ENCODE measurements at places on chromosomes 6 and 20.

- DNase-seq: no peak
Observed at GRCh38 chr20:57881466-57882385, 171.9 kb upstream of the PMEPA1 start.

GRCh38 chr6:104653781-104654180, 205.9 kb downstream of the HACE1 start:
- DNase-seq: no peak

- no peak for DNase-seq
Observed at GRCh38 chr6:72683797-72684196, 61.9 kb downstream of the KCNQ5 start.

DNA sequence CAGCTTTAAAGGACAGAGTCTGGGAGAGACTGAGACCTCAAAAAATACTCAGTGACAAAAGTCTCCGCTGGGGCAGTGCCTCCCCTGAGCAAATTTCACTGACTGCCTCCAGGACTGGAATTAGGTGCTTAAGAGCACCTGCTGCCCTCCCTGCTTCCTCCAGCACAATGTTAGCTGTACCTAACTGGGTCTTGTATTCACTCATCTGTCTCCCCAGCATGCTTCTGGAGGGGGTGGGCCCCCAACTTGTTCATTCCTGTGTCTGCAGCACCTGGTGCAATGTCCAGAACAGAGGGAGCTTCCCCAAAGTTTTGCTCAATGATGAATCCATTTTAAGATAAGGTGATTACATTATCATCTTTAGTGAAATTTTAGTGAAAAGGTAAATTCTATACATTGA, 650.7 kb downstream of the KIF16B start:
- DNase-seq: no peak

- no peak for DNase-seq
Observed at GRCh38 chr6:93701526-93701925, 282.2 kb upstream of the EPHA7 start.

- DNase-seq: no peak
Observed at GRCh38 chr6:37940074-37940847, 120.7 kb downstream of the ZFAND3 start.

DNA sequence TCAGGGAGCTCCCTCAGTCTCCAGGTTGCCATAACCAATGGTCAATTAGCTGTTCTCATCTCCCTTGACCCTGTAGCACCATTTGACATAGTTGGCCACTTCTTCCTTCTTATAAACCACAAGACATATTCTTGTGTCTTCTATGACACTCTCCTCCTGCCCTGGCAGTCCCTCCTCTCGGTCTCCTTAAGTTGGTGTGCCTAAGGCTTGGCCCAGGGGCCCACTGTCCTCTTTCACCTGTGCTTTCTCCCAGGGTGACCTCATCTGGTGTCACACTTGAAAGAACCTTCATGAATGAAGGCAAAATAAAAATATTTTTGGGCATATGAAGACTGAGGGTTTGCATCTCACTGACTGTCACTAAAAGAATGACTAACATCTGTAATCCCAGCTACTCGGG, 9.7 kb upstream of the ADGRF5 start:
- DNase-seq: no peak

DNA sequence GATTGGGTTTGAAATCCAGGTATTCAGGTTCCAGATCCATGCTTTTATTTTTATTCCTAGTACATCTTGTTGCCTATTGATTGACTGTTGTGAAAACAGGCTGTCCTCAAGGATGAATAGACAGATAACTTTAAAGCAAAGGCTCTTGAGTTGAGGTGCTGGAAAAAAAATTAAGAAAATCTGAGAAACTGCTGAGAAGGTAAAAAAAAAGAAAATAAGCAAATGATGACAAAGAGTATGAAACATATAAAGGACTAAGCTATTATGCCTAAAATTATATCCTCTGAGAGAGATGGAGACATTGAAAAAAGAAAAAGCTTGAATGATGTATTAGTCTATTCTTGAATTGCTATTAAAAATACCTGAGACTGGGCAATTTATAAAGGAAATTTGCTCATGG, 392.3 kb upstream of the RGS17 start:
- no peak for DNase-seq

DNA sequence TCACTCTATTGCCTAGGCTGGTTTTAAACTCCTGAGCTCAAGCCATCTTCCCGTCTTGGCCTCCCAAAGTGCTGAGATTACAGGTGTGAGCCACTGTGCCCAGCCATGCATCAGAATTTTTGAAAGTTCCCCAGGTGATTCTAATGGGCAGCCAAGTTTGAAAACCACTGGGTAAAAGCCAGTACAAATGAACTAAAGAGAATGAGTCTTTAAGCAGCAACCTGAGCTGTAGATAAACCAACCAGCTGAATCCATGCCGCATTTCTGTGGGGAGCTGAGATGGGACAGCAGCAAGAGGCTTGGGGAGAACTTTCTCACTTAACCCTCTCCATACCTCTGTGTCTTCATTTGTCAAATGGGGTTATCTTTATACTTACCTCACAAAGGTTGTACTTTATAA, 67.5 kb downstream of the VEGFA start:
- DNase-seq: no peak

DNA sequence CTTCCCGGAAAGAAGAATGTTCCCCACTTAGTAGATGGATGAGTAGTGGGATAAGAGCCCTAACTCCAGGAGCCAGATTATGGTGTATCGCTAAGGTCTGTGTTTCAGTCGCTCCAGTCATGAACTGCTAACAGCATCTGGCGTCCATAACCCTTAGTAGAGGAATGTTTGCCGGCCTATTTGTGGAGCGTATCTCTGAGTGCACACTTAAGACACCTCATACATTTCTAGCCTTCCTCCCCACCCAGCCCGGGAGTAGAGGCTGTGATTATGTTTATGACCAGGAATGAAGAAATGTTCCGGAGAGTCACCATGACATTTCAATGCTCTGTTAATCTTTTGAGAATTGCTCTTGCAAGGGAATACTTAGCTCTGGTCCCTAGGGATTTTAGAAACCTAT, 251.1 kb upstream of the SOX4 start:
- no peak for DNase-seq

GRCh38 chr6:28988536-28989311, 16.4 kb downstream of the ZNF311 start:
- peak; percentile 50 for DNase-seq

DNA sequence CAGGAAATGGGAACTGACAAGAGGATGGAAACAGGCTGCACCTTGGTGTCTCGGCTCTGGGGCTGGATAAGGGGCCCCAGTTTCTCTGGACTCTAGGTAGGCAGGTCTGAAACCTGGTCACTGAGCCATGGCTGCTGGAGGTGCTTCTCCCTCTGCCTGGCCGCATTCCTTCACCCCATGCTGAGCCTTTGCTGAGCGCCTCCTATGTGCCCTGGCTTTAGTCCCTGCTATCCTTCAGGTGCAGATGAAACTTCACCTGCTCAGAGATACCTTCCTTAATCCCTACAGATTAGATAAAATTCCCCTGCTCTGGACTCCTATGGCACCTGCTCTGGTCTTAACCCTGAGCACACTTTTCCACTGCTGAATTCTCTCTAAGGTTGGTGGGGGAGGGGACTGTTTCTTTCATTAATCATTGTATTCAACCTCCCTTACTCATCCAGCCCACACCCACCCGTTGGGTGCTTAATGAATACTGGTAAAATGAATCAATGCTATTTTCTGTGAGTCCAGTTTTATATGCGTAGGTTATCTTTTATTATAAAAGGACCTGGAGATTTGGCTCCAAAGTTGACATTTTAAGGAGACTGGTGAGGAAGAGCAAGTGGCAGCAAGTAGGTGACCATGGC, 19.3 kb downstream of the MYLK4 start:
- DNase-seq: no peak

GRCh38 chr20:38731738-38732113, 7.4 kb downstream of the SLC32A1 start:
- DNase-seq: no peak
